PC-3 (cell line): ENCODE measurements at places on chromosomes 7 and 10. TPM values are rescaled to one million over a fixed set of nuclear protein-coding genes. Genes with fewer than 3 reads are reported as not detected.
A peak's percentile ranks its signal among the peaks of the same experiment; 100 is the strongest.

- no peak for DNase-seq
Observed at GRCh38 chr7:142228537-142229104, 29.2 kb downstream of the PRSS58 start.

GRCh38 chr10:69644658-69645295, 14.7 kb downstream of the FAM241B start:
- peak; percentile 89 for DNase-seq

GRCh38 chr10:60114765-60115586, 208.6 kb upstream of the CCDC6 start:
- DNase-seq: peak; percentile 96

DNA sequence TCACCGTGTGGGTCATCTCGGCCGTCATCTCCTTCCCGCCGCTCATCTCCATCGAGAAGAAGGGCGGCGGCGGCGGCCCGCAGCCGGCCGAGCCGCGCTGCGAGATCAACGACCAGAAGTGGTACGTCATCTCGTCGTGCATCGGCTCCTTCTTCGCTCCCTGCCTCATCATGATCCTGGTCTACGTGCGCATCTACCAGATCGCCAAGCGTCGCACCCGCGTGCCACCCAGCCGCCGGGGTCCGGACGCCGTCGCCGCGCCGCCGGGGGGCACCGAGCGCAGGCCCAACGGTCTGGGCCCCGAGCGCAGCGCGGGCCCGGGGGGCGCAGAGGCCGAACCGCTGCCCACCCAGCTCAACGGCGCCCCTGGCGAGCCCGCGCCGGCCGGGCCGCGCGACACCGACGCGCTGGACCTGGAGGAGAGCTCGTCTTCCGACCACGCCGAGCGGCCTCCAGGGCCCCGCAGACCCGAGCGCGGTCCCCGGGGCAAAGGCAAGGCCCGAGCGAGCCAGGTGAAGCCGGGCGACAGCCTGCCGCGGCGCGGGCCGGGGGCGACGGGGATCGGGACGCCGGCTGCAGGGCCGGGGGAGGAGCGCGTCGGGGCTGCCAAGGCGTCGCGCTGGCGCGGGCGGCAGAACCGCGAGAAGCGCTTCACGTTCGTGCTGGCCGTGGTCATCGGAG, 1.8 kb downstream of the ADRA2A start:
- no peak for DNase-seq

DNA sequence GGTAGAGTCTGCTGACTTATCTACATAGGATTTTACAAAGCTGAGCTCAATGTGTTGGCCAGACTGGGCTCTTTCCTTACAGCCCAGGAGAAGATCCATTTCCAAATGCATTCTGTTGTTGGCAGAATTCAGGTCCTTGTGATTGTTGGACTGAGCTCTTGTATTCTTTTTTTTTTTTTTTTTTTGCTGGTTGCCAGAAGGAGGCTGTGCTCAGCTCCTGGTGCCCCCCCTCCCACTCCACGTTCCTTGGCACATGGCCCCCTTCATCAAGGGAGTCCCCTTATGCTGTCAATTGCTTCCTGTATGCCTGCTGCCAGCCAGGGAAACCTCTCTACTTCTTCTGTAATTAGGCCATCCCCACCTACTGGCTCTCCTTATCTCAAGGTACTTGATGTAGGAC, 518.1 kb upstream of the AKR1E2 start:
- DNase-seq: no peak

DNA sequence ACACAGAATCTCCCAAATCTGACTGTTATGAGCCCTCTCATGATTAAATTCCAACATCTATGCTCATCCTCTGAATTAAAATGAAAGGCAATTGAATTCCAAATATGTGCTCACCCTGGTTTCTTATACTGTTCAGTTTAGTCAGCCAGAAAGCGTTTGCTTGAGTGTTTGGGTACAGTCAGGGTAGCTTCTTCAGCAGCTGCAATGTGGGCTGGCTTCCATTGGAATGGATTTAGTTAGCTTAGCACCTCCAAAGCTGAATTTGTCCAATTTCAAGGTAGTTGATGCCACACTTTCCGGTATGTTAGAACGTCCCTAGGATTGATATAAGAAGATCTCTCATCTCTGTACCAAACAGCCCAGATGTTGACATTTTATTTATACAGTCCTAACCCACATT, 9.3 kb downstream of the KLHL7 start:
- no peak for DNase-seq

- no peak for DNase-seq
Observed at GRCh38 chr7:157423348-157423747, 86.5 kb downstream of the DNAJB6 start.

DNA sequence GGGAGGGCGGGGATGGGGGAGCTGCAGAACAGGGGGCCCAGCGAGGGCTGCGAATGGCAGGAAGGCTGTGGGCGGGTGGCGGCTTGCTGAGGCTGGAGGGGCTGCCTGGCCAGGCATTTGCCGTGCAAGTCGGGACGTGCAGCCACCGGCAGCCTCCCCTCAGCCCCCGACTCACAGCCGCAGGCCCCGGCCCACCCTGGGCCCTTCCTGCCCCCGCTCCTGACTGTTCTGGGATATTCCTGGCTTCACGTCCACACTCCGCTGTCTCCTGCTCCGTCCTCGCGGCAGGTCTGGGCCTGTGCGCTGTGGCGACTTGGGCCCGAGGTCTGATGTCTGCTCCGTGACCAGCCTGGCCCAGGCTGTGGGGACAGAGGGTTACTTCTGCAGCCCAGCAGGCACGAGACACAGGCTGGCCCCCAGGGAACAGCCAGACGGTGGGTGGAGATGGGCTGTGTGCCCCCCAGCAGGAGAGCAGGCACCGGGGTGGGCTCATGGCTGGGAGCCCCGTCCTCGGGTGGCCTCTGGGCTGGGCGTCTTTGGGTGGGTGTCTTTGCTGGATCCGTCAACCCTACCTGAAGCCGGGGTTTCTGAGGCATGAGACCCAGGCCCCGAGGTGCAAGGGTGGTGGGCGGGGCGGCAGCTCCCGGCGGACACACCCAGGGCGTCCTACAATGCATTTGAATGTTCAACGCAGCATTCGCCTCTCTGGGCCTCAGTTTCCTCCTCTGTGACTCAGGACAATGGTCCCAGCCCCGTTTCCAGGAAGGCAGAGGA, 86.5 kb downstream of the FOXL3 start:
- DNase-seq: no peak

GRCh38 chr10:63072951-63073350, 60.2 kb upstream of the NRBF2 start:
- DNase-seq: no peak

GRCh38 chr10:68501691-68502090, 25.6 kb downstream of the SLC25A16 start:
- DNase-seq: peak; percentile 50

DNA sequence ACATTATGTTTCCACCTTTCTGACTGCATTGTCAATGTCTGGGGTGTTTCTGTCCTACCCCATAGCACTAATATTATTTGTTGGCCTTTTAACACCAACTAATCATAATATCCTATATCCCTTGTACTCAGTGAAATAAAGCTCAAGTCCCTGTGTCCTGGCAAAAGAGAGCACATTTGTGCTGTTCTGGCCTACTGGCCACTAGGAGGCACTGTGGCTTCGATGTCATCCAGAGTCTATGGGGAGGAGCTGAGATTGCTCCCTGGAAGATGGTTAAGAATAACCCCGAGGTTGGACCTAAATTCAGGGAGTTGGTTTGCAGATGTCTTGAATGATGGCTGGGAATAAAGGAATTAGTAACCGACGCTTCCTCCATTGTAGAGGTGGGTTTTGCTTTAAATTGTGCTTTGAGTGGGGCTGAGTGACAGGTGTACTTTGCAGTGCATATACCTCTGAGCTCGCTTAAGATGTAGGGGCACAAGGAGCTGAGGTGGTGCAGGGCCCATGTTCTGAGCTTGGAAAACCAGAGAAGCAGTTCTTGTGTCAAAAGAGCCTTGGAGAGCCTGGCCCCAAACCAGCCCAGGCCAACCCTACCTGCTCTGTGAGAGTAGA, 191.2 kb upstream of the PRSS1 start:
- peak; percentile 79 for DNase-seq

DNA sequence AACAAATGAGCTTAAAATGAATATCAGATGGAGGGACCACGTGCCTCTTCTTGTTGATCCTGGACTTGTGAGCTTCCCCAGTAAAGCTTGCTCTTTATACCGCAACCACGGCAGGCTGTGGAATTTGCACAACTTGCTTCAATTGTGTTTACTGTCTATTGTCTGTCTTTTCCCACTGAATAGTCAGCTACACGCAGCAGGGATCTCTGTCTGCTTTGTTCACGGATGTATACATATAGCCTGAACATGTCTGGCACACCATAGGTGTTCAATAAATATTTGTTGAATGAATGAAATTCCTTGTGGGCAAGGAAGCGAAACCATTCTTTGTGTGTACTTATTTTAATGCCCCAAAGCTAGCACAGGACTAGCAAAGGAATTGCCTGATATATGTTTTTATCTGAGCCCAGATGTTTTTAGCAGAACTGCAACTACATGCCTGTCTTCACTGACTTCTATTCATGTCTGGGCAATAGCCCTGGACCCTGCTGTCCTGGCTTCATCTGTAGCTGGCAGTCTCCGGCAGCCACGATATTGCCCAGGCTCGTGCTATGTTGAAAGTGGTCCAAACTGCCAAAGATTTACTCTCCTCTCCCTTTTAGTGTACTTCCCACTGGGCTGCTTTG, 29.9 kb upstream of the IFRD1 start:
- DNase-seq: peak; percentile 59

RNF32 gene
- total RNA-seq: 1.7 and 2.2 TPM in 2 replicates

LDB3 gene
- total RNA-seq: 0.04 and 0.52 TPM in 2 replicates

RSPH10B gene
- not detected in 2 replicates for total RNA-seq

SFTPD gene
- not detected in 2 replicates for total RNA-seq

PRLHR gene
- total RNA-seq: not detected in 2 replicates

PPA1 gene
- total RNA-seq: 392 and 440 TPM in 2 replicates

BLNK gene
- total RNA-seq: not detected in 2 replicates

GFRA1 gene
- not detected in 2 replicates for total RNA-seq

SLC26A3 gene
- total RNA-seq: not detected in 2 replicates
